ENCODE measurements at places on chromosomes 16 and 17. TPM values are rescaled to one million over a fixed set of nuclear protein-coding genes. Genes with fewer than 3 reads are reported as not detected.

GRCh38 chr16:31487720-31488467 lies 5.0 kb downstream of the SLC5A2 start:
- H3K27me3 ChIP-seq, result peaks cover 7% of the 10 kb centered on the region
- peaks cover 12% of the 10 kb centered on the region for H3K4me1 ChIP-seq
- H3K4me3 ChIP-seq, result peak overlapping the region; percentile 80
- no peak overlapping the region for H3K27ac ChIP-seq
- peaks cover 5% of the 10 kb centered on the region for H3K36me3 ChIP-seq

GRCh38 chr16:50467943-50468748 lies 80.0 kb upstream of the NKD1 start:
- peaks cover 9% of the 10 kb centered on the region for H3K4me1 ChIP-seq
- peak overlapping the region; percentile 25 for H3K4me3 ChIP-seq
- H3K27me3 ChIP-seq, result peaks cover 35% of the 10 kb centered on the region
- no peak overlapping the region for H3K27ac ChIP-seq
- no peaks in the 10 kb centered on the region for H3K36me3 ChIP-seq
- DNase-seq, result no peak

CACNG1 gene
- total RNA-seq, result not detected

DNA sequence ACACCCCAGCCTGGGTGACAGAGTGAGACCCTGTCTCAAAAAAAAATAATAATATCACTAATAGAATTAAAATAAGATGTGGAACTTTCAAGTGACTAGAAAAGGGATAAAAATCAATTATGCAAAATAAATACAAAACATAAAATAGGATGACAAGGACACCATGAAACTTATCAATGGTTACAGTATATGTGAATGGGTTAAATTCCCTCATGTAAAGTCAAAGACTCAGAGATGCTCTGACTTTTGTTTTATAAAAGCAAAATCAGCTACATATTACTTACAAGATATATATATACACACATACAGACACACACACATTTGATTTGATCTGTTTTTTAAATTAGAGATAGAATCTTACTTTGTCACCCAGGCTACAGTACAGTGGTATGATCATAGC lies 33.5 kb upstream of the SCNN1B start:
- H3K27me3 ChIP-seq, result no peaks in the 10 kb centered on the region
- no peaks in the 10 kb centered on the region for H3K36me3 ChIP-seq
- H3K4me3 ChIP-seq, result no peak overlapping the region
- no peak for DNase-seq
- H3K4me1 ChIP-seq, result no peaks in the 10 kb centered on the region

- peaks cover 56% of the 10 kb centered on the region for H3K4me1 ChIP-seq
- peak overlapping the region; percentile 82 for H3K27ac ChIP-seq
- H3K36me3 ChIP-seq, result no peaks in the 10 kb centered on the region
- H3K27me3 ChIP-seq, result no peaks in the 10 kb centered on the region
Measured at GRCh38 chr16:57134982-57135381, 42.6 kb downstream of the CPNE2 start.

TNP2 gene
- total RNA-seq, result not detected

TBC1D3C gene
- not detected for total RNA-seq

PTGES3L gene
- total RNA-seq, result 0.65 TPM

- peak overlapping the region; percentile 33 for H3K4me3 ChIP-seq
- H3K4me1 ChIP-seq, result peaks cover 26% of the 10 kb centered on the region
Measured at GRCh38 chr17:47162013-47162622, 27.0 kb downstream of the CDC27 start.

DNA sequence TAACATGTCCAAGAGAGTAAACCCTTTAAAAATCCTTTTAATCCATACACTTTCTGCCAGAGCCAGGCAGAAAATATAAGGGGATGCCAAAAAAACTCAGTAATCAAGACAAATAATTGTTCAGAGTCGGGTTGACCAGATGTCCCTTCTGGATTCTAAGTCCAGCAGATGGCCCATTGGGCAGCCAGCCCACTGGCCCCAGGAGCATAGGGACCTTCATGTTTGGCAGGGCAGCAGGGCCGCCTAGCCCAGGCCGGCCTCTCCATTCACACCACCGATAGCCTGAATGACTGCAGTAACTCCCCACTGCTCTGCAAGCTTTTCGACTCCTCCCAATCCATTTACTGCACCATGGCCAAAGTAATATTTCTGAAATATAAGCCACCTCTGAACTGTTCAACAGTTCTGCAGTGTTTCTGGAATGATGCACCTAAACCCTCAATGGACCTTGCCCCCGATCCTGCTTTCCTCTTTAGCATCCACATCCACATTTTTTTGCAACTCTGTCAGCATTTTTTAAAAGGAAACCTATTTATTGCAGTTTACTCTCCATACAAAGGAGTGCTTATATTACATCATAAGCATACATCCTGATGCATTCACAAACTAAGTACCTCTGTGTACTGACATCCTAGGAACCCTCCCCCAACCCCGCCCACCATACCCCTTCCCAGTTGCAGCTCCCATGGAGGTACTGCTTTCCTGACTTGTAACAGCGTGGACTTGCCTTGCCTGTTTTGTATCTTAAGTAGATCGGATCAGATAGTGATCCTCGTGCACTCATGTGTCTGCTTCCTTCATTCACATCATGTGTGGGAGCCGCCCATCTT lies 46.4 kb downstream of the LDHD start:
- peaks cover 10% of the 10 kb centered on the region for H3K36me3 ChIP-seq
- no peaks in the 10 kb centered on the region for H3K27me3 ChIP-seq
- DNase-seq, result no peak
- peaks cover 41% of the 10 kb centered on the region for H3K4me1 ChIP-seq

JPH3 gene
- not detected for total RNA-seq

ABCA3 gene
- total RNA-seq, result 8.7 TPM

DNA sequence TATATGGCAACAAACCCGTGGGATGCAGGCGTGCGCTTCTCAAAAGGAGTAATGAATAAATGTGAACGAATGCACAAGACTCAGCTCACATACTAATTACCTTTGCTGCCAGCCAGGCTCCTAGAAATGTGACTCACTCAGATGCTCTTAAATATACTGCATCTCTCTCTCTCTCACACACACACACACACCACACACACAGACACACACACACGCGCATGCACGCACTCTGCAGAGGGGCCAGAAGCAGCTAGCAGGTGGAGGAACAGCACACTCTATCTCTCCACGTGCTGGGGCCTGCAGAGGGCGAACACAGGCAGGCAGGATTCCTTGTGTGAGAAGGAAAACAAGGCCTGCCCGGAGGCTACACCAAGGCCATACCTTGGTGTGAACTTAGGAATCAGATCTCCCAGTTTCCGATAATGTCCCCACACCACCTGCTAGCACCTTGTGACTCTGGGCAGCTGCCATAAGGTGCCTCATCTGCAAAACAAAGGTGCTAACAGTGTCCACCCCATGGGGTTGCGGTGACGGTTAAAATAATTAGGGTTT lies 5.3 kb downstream of the GPRC5B start:
- no peaks in the 10 kb centered on the region for H3K36me3 ChIP-seq
- H3K4me1 ChIP-seq, result no peaks in the 10 kb centered on the region
- H3K27me3 ChIP-seq, result peaks cover 19% of the 10 kb centered on the region

DNA sequence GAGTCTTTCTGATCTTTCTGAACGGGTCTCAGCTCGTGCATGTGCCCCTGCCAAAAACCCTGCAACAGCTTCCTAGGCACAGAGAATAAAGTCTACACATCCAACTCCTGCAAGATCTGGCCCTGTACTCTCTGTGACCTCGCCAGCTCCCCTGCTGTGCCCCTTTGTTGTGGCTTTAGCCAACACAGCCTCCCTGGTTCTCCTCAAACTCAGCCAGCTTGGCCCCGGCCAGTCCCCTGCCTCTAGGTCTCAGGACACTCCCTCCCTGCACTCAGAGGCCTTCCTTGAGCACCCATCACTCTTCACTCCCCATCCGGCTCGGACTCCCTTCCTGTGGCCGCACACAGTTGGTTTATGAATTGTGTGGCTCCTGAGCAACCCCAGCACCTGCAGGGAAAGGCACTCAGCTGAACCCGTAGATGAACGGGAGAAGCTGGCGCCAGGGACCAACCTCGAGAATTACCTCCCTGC lies 1.4 kb downstream of the CEP131 start:
- H3K4me3 ChIP-seq, result peak overlapping the region; percentile 77
- H3K4me1 ChIP-seq, result peaks cover 17% of the 10 kb centered on the region
- H3K27ac ChIP-seq, result no peak overlapping the region
- H3K27me3 ChIP-seq, result peaks cover 3% of the 10 kb centered on the region
- DNase-seq, result no peak

DNA sequence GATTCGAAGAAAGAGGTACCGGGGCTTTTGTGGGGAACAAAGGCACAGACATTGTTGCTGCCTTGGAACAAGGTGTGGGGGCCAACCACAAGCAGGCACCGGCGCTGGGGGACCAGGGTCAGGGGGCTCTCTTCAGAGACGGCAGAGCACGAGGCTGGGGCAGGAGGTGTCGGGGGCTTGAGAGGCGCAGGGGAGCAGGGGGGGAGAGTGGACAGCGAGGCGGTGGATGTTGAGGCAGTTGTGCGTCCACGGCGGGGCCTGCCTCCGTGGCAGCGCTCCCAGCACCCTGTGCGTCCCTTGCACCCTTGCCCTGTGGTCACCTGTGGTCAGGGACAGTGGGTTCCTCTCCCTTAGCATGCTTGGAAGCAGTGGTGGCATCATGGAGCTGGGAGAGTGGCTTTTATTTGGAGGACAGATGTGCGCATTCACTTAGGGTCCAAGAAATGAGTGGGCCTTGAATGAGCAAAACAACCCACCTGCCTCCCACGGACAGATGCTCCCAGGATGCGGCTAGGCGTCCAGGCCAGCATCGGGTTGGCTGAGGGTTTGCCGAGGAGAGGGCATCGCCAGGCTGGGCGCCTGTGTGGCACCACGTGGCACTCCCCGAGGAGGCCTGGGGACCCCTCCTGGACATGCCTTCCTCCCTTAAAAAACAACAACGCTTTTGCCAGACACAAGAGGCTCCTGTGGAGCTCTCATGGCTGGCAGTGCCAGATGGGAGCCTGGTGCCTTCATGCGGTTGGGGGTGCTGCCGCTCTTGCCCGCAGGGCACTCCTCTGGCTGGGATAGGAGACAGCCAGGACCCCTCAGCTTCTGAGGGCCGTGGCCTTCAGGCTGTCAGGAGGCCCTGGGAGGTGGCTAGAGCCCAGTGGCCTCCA lies 113.0 kb downstream of the BANP start:
- H3K27ac ChIP-seq, result no peak overlapping the region
- H3K27me3 ChIP-seq, result no peaks in the 10 kb centered on the region
- no peak overlapping the region for H3K4me3 ChIP-seq
- DNase-seq, result no peak
- H3K4me1 ChIP-seq, result no peaks in the 10 kb centered on the region
- no peaks in the 10 kb centered on the region for H3K36me3 ChIP-seq

DNA sequence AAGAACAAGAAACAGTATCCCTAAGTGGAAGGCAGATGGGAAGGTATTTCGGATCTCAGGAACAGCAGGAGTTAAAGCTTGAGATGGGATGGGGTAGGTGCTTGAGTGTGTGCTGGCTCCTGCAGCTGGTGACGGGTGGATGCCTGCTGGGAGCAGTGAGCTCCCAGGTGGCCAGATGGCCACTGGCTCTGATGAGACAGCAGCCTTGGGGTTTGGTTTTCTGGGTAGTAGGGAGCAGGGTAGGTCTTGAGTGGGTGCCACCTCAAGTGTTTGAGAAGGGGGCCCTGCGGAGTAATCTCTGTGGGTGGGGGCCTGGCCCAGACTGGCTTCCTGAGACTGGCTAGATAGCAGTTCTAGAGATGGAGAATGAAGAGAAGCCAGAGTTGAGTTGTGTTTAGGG lies 10.3 kb downstream of the EPN2 start:
- no peak for DNase-seq
- H3K27ac ChIP-seq, result no peak overlapping the region
- no peak overlapping the region for H3K4me3 ChIP-seq
- no peaks in the 10 kb centered on the region for H3K4me1 ChIP-seq

DNA sequence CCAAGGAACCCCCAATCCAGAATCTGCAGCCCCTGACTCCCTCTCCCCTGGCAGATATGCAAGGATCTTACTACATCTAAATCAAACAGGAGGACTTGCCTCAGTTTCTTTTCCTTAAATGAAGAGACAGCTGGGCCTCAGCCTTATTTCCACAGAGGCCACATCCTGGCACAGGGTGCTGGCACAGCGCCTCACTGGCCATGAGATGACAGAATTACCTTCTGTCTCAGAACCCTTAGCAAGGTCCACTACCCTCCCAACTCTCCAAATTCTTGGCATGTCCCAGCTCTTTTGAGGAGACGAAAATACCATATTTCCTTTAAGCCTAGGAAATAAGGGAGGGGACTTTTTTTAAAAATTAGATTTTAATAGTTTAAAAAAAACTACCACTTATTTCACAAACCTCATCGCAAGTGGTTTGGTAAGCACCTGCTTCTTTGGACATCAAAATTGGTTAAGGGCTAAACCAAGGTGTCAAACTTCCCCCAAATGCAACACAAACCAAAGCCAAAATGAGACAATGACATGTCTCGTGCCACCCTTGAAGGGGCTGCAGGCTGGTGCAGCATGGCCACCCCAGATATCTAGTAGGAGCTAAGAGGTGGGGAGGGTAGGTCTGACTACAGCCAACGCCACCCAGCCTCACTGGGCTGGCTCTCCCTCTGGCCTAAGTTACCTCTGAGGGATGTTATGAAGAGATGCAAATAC lies 25.3 kb downstream of the FAM117A start:
- H3K36me3 ChIP-seq, result peaks cover 60% of the 10 kb centered on the region
- H3K4me3 ChIP-seq, result peak overlapping the region; percentile 94
- H3K27ac ChIP-seq, result peak overlapping the region; percentile 100
- no peaks in the 10 kb centered on the region for H3K27me3 ChIP-seq
